CD4-positive, alpha-beta T cell treated with Interleukin-10 for 1 hour (primary cell): ENCODE measurements at places on chromosomes 2 and 18.

- DNase-seq: no peak
These were observed 2.7 kb upstream of the BCL11A start for GRCh38 chr2:60556175-60556574.

GRCh38 chr2:219434468-219434717 is 250 bp upstream of the SPEG start:
- DNase-seq: no peak

GRCh38 chr18:56115071-56116015 is 523.0 kb downstream of the TXNL1 start:
- no peak for DNase-seq

GRCh38 chr2:204127238-204127637 is 190.7 kb downstream of the ICOS start:
- no peak for DNase-seq

GRCh38 chr2:69188182-69188900 is 175.4 kb downstream of the ANTXR1 start:
- DNase-seq: no peak

- DNase-seq: no peak
These were observed 23.5 kb downstream of the GPD2 start for GRCh38 chr2:156459720-156460119.

DNA sequence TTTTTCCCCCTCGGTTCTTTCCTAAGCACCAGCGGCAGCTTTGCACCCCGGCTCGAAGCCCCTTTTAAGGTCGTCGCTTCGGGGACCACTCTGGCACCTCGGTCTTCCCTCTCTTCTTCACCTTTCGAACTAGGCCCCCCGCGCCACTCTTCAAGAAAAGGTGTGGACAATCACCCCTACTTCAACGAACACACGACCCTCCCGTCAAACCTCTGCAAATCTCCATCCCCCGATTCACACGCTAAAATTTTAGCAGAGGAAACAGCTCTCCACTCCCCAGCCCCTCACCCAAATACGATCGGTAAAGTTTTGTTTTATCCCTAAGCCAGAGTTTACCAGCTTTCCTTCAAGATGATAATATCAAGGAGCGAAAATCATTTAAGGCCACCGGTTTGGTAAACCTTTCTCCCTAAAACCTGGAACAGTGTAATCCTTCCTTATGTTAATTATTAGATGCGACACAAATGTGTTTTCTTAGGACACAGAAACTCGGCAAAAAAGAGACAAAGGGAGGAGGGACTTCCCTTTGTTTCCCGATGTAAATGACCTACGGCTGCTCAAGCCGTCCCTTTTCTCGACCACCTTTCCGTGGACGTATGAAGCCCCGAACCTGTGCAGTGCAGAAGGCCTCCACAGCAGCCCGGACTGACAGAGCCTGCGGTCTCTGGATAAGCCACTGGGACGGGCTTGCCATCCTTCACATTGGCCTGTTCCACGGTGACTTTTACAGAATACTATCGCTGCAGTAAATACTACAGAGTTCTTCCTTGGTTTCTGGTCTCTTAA is 85.2 kb downstream of the RBMS1 start:
- no peak for DNase-seq

GRCh38 chr2:16256601-16257321 is 316.4 kb downstream of the MYCN start:
- no peak for DNase-seq

- no peak for DNase-seq
These were observed 64.0 kb downstream of the LRRTM4 start for GRCh38 chr2:77458216-77458615.

- DNase-seq: no peak
These were observed 163.2 kb upstream of the NCK2 start for GRCh38 chr2:105581555-105581944.
